RPMI8226 (cell line): ENCODE measurements at places on chromosomes 4 and X.

DNA sequence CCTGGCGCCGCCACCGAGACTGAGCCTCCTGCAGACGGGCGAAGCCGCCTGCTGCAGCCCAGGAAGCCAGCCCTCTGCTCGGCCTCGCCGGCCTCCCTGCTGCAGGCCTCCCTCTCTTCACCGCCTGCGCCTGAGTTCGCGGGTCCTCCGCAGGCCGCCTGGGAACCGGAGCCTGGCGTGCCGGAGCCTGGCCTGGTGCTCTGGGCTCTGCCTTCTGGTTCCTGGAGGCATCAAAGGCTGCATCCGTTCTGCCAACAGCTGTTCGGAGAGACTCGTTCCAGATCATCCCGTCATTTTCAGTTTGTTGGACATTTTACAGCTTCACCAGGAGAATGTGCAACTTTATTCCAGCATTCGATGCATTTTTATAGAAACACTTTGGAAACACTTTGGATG, 178.0 kb downstream of the DCLK2 start:
- no peak for DNase-seq

GRCh38 chr4:153541456-153542096, 75.4 kb downstream of the TMEM131L start:
- DNase-seq, result no peak

DNA sequence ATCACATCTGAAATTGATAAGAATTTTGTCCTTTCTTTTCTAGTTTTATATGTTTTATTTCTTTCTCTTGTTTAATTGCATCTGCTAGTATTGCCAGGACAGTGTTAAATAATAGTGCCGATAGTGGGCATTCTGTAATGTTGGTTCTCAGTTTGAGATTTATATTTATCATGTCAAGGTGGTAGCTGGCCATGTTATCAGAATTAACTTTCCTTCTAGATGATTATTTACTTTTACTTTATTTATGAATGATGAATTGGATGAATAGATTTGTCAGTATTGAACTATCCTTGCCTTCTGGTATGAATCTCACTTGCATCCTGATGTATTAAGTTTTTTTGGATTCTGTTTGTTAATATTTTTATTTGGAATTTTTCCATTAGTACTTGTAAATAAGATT, 42.7 kb downstream of the METAP1 start:
- DNase-seq, result no peak

DNA sequence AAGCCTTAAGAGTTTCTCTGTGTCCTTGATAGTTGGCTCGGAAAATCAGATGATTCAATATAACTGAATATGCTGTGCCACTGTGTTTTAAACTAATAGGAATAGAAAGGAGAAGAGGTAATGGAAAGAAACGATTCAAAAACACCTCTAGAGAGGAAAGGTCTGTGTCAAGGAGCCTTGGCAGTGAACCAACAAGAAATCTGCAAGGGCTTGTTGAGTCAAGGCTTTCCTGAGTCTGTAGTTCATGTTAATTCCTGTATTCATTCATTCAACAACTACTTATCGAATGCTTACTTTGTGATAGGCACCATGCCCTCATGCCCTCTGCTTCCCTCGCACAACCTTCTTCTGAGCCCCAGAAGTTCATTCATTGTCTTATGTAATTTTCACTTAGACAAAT, 336.0 kb downstream of the PDHA2 start:
- DNase-seq, result no peak

DNA sequence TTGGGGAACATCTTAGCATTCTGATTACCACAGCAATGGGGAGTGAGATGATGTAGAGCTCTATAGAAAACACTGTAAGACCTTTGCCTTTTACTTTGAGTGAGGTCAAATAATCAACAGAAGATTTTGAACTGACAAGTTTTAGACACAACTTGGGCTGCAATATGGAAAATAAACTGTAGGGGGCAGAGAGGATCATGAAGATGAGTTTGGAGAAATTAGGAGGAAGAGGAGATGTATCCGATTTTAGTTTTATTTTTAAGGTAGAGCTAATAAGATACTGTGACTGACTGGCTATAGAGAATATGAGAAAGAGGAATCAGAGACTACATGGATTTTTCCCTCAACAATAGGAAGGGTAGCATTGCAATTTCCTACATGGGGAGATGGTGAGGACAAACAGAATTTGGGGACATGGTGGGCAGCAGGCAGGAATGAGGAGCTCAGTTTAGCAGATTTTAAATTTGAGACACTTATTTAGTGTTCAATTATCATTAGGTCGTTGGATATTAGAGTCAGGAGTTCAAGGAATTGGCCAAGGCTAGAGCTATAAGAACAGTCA, 563.1 kb downstream of the INPP4B start:
- no peak for DNase-seq

GRCh38 chr4:165711436-165711835, 161.6 kb upstream of the TLL1 start:
- DNase-seq, result no peak

DNA sequence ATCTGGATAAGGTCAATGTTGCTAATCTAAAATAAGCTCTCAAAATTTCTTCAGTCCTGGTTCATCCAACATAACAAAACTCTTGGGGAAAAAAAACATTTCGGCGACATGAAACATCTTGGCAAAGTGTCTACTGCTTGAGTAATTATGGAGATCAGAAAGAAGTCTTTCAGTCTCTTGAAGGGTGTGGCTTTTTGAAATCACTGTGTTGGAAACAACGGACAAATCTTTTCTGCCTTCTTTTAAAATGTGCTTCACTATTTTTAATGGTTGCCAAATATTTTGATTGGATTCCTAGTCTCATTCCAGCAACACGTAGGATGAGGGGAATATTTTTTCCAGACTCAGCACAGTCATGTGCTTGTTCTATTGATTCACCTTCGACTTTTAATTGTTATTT, 138.6 kb downstream of the KLHL8 start:
- no peak for DNase-seq
